ENCODE measurements at places on chromosomes 1 and 21.

GRCh38 chr1:10664251-10664650, 132.2 kb downstream of the CASZ1 start:
- no peak for DNase-seq

- no peak for DNase-seq
These were observed 93.5 kb downstream of the IER5 start for GRCh38 chr1:181181792-181182585.

GRCh38 chr21:31194510-31195293, 149.4 kb downstream of the TIAM1 start:
- DNase-seq = no peak

DNA sequence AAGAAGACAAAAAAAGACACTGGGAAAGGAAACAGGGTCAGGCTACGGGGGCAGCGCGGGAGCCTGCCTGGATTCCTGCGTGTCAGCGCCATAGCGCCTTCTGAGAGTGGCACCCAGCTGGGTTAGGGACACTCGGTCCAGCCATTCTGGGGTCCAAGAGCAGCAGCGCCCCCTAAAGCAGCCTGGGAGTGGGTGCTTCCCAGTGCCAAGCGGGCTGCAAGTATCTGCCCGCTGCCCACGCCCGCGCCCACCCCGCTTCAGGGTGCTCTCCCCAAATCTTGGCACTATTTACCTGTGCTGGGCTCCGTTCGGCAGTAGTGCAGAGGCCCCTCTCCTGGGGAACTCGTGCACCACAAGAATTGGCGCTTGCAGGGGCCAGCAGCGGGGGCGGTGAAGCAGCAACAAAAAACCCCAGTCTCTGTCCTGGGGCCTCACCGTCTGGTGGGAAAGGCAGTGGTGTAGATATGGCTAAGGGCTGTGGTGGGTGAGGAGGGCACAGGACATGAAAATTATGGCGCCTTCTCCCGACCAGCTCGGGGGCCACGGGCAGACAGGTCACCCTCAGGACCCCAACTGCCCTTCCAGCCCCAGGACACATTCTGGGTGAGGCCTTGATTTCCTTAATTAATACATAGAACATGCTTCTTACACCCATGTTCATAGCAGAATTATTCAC, 24.1 kb upstream of the LBR start:
- no peak for DNase-seq

GRCh38 chr1:151579436-151580225, 32.2 kb upstream of the SNX27 start:
- no peak for DNase-seq

- DNase-seq = no peak
These were observed 67.5 kb upstream of the DUSP10 start for GRCh38 chr1:221809091-221810029.

DNA sequence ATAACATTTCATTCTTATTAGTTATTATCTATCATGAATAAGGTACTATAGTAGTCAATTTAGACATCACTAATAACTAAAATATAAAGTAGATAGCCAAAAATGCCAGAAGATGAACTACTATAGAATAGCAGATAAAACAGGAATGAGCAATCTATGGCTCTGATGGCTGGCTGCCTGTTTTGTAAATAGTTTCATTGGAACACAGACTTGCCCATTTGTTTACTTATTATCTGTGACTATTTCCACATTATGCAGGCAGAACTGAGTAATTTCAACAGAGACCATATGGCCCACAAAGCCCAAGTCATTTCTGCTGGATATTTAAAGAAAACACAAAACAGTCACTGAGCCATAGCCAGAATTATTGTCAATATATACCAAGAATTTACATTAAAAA, 222.1 kb downstream of the COL24A1 start:
- DNase-seq = no peak

DNA sequence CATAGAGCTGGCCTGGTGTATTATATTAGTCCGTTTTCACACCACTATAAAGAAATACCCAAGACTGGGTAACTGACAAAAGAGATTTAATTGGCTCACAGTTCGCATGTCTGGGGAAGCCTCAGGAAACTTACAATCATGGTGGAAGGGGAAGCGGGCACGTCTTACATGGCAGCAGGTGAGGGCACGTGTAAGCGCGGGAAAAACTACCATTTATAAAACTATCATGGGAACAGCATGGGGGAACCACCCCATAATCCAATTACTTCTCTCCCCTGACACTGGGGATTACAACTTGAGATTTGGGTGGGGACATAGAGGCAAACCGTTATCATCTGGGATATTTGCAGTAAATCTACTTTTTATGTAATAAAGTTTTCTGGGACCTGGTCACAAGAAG, 6.8 kb downstream of the IER5 start:
- no peak for DNase-seq

GRCh38 chr1:15803380-15803779, 4.1 kb downstream of the UQCRHL start:
- no peak for DNase-seq

DNA sequence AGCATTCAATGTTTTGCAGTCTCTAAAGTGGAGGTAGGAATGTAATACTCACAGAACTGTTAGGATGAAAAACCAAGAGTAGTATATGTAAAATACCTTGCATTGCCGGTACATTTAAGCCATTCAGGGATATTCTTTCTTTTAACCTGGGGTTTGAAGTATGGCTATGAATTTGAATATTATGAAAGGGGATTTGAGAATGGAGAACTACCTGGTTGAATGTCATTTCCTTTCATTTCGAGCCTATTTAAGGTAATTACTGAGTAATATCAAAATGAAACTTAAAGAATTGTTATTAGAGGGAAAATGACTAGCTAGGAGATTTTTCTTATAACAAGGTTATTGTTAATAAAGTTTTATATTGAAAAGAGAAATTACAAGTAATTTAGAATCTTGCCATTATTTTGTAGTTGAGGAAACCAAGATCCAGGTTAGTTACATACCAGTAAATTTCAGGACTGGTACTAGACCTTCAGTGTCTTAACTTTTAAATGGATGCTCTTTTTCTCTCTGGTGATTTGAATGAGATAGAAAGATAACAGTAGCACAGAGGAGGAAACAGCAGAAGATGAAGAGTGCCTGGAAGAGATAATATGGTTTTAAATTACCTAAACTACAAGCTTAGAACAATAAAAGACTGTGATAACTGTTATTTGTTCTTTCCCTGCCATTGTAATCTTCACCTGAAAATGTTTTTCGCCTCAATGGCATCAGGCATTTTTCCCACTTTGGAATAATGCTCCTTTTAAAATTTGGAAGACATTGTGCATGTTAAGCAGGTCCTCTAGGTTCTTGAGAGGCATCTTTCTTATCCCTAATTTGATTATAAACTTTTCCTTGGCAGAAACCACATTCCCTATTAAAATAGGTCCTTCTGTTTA, 103.2 kb downstream of the PKN2 start:
- no peak for DNase-seq

- DNase-seq = no peak
These were observed 99.2 kb downstream of the TPR start for GRCh38 chr1:186275822-186276221.

DNA sequence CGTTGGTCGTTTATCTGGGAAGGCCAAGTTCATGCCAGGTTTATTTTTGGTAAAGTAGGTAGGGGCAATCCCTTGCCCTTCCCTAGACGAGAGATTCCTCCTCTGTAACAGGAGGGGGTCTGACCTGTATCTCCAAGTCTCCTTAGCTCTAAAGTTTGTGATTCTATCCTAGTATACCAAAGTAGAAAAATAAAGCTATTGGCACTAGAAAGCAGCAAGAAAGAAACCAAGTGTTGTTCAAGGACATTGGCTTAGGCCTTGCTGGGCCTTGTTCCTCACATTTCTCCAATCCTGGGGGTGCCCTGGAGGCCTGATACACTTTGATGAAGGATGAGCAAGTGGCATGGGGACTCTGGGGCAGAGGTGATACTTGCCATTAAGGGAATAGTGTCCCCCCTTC, 814 bp downstream of the MTARC2 start:
- DNase-seq = no peak

DNA sequence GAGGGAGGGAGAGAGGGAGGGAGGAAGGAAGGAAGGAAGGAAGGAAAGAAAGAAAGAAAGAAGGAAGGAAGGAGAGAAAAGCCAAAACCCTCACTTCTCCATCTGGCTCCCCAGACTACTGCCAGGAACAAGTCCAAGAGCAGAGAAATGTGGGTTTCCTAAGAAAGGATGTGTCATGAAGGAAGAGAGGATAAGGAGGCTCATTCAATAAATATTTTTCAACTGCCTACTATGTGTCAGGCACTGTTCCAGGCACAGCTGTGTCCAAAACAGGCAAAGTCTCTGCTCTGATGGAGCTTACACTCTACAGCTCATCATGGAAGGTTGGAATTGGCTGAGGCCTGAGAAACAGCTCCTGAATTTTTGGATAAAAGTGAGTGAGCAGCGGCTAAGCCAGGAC, 42.6 kb upstream of the ATP2B4 start:
- DNase-seq = no peak

DNA sequence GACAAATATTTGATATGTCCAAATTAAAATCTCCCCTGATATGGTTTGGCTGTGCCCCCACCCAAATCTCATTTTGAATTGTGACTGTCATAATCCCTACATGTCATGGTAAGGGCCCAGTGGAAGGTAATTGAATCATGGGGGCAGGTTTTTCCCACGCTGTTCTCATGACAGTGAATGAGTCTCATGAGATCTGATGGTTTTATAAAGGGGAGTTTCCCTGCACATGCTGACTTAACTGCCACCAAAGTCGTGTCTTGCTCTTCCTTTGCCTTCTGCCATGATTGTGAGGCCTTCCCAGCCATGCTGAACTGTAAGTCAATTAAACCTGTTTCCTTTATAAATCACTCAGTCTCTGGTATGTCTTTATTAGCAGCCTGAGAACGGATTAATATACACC, 207.0 kb downstream of the BARHL2 start:
- no peak for DNase-seq

GRCh38 chr1:224525411-224526040, 90.6 kb upstream of the CNIH3 start:
- no peak for DNase-seq

DNA sequence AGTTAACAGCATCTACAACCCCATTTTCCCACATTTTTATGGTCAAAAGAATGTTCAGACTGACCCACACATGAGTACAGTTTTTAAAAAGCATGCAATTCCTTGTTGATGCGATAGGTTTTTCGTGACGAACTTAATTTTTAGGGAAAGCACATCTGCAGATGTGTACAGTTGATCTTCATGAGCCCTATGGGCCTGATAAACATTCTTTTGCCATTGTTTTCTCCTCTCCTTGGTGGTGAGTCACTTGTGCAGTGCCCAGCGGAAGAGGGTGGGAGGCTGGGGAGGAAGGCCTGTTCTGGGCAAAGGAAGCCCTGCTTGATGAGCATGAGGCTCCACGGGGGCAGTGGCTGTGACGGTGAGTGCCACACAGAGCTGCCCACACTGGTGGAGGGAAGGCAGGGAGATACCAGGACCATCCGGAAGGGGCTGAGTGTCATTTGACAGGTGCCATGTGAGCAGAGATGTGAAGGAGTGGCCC, 5.3 kb downstream of the ARF1 start:
- DNase-seq = no peak

DNA sequence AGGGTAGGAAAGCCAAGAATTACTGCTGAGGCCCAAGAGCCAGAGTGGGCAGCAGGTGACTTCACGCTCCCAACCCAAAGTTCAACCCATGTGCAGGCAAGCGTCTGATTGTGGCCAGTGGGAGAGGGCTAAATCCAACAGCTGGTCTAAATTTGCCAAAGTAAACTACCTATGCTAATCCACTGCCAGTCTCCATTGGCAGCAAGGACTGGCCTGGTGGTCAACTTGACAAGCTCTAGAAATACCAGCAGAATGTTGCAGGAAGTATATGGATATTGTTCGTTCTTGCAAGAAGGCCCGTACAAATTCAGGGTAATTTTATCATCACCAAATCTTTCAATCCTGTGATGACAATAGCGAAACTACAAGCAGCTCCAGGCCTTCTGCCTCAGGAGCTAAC, 1.5 kb downstream of the TMEM63A start:
- no peak for DNase-seq

- DNase-seq = no peak
These were observed 176.7 kb downstream of the GALNT2 start for GRCh38 chr1:230243583-230244353.

DNA sequence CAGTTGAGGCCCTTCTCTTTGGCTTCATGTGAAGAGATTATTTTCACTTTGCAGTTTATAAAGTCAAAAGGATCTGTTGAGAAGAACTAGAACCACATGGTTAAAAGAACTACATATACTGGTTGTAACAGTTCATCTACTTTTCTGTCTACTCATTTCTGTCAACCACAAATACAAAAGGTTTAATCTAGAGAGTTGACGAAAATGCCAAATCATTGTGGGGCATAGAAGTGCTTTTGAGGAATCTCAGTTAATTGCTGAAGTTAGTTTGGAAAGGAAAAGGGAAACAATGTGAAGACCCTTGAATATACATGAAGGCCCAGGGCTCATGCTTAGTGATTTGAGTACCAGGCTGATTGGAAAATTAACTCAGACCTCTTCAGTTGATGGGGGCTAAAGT, 415.7 kb upstream of the ZP4 start:
- no peak for DNase-seq

GRCh38 chr1:49971088-49971487, 52.7 kb downstream of the AGBL4 start:
- DNase-seq = no peak

DNA sequence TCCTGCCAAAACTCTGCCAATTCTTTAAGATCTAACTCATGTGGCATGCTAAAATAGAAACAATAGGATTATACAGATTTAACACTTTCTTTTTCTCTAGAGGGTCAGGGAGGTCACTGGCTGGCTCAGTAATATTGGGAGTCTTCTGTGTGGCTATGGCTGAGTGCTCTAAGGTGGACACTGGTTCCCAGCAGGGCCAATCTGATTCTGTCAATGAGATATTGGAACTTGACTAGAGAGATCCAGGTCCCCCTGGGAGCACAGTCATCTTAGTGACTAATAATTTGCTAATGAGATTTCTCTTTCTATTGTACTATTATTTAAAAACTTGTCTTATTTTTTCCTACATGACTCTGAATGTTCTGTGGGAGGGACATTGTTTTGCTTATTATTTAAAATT, 69.1 kb upstream of the ZP4 start:
- DNase-seq = no peak

DNA sequence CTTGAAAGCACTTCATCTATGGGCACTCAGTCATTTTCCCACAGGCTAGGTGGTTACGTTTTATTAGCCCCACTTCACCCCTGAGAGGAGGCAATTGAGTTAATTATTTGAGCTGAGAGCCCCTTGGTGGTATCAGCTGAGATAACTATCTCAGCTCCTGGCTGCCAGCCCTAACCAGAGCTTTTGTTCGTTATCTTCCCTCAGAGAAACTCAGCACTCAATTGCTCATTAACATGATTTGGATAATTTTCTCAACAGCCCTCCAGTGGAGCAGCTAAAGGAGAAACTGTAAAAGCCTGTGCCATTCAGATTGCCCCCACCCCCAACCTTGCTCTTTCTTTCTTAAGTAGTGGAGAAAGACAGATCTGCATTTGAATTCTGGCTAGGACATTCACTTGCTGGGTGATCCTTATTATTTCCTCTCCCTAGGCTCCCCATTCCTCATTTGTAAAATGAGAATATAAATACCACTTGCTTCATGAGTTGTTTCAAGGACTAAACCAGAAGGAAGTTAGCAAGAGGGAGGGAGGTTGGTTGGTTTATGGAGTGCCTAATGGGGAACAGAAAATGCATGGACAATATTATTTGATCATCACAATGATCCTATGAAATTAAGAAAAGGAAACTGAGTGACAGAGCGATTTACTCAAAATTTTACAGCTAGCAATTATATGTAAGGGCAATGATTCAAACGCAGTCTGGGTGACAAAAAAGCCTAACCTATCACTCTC, 218.7 kb upstream of the FGGY start:
- DNase-seq = no peak

GRCh38 chr1:34529935-34530859, 224.7 kb upstream of the GJB5 start:
- DNase-seq = no peak

GRCh38 chr1:112320058-112320457, 76.0 kb upstream of the CTTNBP2NL start:
- no peak for DNase-seq

All from activated naive CD4-positive, alpha-beta T cell (primary cell).